CD4-positive, alpha-beta T cell treated with Interleukin-17A for 1 hour (primary cell): ENCODE measurements at places on chromosomes 1 and 21.
A peak's percentile ranks its signal among the peaks of the same experiment; 100 is the strongest.

GRCh38 chr1:51518586-51519047, 449 bp downstream of the EPS15 start:
- DNase-seq = peak; percentile 40

GRCh38 chr1:240691909-240692705, 80.2 kb upstream of the GREM2 start:
- peak; percentile 38 for DNase-seq

DNA sequence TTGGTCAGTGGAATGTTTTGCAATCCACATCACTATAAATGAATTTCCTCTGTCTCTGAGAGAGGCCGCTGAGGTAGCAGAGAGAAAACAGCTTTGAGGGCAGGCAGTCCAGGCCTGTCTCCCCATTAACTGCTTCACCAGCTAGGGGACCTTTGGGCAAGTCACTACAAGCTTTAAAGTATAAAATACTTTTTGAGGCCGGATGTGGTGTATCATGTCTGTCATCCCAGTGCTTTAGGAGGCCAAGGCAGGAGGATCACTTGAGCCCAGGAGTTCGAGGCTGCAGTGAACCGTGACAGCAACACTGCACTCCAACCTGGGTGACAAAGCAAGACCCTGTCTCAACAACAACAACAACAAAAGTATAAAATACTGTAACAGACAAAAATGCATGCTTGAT, 6.4 kb downstream of the IL6R start:
- DNase-seq = no peak

DNA sequence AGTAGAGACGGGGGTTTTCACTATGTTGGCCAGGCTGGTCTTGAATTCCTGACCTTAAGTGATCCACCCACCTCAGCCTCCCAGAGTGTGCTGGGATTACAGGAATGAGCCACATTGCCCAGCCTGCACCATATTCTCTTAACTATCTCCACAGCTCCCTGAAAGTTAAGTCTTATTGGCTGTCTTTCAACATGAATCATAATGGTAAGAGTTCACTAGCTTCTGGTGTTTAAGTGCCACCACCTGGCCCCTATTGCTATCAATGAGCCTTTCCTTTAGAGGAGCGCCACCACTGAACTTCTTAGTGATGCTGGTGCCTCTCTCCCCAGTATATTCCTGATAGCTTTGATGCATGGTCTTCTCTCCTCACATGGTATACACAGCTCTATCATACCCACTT, 15.7 kb downstream of the ZFYVE9 start:
- no peak for DNase-seq

- DNase-seq = no peak
These were observed 21.5 kb upstream of the OPRD1 start for GRCh38 chr1:28790377-28791035.

DNA sequence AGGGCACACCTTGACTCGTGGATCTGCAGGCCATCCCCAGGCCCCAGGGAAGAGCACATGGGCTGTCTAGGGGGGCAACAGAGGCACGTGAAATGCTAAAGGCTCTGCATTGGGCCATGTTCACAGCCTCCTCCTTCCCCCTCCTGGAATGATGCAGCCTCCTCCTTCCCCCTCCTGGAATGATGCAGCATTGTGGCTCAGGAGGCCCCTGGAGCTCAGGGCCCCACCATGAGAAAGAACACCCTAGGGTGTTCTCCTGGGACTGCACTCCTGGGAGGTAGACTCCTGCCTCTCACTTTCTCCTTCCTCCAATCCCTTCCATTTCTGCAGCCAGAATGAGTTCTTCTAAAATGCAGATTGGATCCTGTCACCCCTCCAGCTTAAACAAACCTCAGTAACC, 1.5 kb upstream of the IGFN1 start:
- DNase-seq = no peak

DNA sequence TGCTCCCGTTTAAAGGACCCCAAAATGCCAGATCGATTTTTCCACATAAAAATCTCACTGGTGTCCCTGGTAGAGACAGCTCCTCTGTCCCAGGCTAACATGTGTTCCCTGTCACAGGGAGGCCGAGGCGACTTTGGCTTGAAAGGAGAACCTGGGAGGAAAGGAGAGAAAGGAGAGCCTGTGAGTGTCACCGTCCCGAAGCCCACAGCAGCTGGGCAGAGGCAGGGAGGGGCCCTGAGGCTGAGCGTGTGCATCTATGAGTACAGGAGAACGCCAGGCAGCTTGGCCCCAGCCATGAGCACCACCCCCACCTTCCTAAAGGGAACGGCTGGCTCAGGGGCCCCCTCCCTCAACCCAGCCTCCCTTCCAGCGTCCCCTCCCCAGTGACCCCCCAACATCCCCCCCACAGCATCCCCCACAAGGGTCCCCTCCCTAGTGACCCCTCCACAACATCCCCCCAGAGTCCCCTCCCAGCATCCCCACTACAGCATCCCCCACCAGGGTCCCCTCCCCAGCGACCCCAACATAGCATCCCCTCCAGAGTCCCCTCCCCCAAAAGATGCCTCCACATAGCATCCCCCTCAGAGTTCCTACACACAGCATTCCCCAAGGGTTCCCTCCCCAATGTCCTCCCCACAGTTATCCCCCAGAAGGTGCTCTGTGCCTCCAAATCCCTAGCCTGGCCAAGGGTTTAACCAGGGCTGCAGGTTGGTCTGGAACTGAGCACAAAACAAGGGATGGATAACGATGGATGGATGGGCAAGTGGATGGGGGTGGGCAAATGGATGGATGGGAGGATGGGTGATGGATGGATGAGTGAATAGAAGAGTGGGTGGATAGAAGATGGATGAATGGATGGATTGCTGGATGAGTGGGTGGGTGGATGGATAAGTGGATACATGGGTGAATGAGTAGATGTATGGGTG, 25.1 kb downstream of the COL6A2 start:
- DNase-seq = no peak

- DNase-seq = no peak
These were observed 1.5 kb downstream of the LYPLAL1 start for GRCh38 chr1:219175212-219175564.

- DNase-seq = no peak
These were observed 47.7 kb downstream of the FCRL5 start for GRCh38 chr1:157504646-157505045.

DNA sequence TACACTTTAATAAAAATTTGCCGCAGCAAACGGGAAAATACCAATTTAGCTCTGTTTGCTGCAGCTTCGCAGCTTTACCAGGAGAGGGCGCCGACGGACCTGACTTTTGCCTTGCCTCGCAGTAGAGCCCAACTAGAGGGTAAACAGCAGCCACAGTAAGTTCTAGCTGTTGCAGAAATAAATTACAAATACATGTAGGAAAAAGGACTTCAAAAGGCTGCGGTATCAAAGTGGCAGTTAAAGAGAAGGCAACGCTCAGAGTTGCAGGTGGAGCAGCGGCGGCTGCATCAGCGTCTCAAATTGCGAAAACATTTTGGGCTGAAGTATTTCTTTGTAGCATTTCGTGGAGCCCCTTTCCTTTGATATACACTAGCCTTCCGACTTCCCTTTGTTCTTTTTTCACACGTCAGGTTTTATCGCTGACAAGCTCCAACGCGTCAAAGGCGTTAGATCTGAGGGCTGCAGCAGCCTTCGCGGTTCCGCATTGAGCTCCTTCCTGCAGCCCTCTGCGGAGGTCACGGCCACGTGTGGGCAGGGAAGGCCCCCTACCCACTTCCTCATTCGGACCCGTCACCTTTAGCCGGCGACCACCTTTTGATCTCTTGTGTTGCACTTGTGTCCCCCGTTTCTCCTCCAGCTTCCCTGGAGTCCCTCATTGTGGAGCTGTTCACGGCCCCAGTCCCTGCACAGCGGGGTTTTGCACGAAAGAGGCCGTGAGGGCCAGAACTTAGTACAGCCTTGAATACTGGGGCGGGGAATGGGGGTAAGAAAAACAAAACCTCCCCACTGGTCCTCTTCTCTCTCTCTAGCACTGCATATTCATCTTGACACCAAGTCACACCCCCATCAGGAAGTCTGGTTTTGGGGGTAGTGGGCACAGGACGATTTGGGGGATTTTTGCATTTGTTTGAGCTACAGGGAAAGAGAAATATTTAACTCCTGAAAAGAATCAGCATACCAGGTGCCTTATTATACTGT, 72.8 kb downstream of the S1PR1 start:
- peak; percentile 86 for DNase-seq

GRCh38 chr21:46007492-46007868, 25.9 kb downstream of the COL6A1 start:
- DNase-seq = no peak

DNA sequence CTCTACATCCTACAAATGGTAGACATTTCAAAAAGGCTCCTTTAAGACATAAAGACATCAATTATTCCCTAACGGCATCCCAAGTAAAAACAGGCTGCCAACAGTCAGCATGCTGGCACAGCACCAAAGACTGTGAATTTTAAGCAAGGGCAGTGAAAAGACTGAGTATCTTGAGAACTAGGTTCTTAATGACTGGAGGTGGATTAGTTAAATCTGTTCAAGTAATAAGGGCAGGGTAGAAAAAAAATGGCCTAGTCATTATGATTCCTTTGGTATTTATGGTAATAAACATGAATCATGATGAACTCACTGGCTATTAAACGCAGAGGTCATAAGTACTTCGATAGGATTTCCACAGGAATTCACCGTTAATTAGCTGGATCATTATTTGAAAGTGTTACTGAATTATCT, 75.2 kb downstream of the KIFAP3 start:
- DNase-seq = no peak

GRCh38 chr1:84997667-84998600, 1.0 kb upstream of the MCOLN2 start:
- no peak for DNase-seq

DNA sequence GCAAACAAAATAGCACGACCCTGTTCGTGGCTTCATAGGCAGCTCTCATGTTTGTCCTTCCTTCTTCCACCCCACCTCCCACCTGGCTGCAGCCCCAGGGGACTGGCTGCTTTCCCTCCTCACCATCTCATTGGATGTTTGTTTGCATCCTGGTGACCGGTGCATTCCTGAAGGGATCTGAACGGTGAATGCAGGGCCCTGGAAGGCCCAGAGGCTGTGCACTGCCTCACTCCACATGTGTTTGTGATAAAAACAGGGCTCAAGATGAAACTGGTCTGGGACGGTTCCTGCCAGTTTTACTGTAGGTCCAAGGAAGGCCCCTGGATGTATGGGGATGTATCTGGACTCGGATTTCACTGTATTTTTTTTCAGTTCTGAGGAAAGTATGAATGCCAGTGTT, 42.8 kb downstream of the CNN3 start:
- DNase-seq = no peak

DNA sequence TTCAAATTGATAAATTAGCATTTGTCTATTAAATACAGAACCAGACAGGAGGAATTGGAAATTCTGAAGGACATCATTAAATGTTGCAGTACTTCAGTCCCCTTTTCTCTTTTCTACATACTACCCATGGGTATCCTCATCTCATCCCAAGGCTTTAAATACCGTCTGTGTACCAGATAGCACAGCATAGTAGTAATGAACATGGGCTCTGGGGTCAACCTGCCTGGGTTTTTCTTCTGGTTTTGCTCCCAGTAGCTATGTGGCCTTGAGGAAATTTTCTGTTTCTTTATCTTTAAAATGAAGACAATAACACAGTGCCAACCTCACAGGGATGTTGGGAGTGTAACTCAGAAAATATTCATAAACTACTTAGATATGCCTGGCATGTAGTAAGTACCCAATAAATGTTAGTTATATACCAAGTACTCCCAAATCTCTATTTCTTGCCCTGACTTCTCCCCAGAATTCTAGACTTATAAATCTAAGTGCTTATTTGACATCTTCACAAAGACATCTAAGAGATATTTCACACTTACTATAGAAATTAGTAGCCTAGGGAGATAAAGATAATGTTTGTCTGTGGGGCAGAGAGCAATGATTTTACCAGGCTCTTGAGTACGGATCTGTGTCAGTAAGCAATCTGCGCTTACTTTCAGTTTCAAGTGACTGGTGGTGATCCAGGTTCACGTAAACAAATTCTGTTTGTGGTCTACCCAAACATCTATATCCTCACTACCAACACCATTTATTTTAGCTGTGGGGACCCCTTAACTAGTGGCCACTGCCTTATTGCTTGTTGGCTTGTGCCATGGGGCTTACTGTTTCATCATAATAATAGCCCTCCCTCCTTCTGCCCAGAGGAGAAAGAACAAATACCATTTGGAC, 37.3 kb downstream of the VANGL2 start:
- DNase-seq = peak; percentile 73

DNA sequence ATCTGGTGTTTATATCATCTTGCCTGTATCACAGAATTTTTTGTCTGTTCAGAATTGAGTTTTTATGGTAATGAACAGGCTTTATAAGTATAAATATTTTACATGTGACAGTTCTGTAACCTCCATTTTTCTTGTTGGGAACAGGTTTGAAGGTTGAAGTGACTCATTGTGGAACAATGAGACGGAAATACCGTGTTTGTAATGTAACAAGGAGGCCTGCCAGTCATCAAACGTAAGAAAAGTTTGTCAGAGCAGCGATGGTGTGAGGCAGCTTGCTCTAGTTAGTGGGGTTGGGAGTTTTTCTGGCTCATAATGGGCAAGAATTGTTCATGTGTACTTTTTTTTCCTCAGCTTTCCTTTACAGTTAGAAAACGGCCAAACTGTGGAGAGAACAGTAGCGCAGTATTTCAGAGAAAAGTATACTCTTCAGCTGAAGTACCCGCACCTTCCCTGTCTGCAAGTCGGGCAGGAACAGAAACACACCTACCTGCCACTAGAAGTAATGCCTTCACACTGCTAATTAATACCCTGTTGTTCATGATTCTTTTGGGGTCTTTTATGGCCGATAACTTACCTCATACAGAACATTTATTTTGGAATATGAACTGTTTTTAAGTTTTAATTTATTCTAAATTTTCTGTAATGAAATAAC, 75.2 kb upstream of the TEKT2 start:
- DNase-seq = no peak

DNA sequence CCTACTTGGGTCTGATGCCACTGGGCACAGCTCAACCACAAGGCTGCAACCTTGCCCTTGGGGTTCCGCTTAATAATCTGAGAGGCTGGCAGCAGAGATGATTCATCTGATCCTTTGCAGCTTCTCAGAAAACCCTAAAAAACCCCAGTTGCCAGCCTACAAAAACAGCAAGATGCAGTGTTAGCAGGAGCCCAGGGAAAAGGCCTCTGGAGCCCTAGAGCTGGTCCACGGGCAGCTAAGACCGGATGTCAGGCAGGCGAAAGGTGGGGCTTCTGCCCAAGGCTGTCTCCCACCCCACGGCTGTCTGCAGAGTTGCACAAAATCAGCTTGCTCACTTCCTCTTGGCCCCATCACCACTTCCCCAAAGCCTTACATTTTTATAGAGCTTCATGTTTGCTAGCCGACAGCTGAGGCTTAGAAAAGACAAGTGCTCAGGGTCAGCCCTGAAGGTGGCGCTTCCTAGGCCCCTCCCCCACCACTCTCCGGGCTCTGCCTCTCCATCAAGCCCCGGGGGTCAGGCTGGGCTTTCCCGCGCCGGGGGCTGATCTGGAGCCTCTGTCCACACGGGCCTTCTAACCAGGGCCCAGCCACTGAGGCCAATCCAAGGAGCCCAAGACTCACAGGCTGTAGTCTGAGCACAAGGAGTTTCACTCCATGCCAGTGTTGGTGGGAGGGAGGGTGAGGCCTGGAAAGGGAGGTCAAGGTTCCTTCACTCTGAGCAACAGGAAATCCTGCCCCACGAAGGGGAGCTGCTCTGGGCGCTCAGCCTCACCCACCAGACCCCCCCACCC, 4.2 kb upstream of the ADORA3 start:
- peak; percentile 70 for DNase-seq
